ENCODE measurements at places on chromosomes 11 and 22.

DNA sequence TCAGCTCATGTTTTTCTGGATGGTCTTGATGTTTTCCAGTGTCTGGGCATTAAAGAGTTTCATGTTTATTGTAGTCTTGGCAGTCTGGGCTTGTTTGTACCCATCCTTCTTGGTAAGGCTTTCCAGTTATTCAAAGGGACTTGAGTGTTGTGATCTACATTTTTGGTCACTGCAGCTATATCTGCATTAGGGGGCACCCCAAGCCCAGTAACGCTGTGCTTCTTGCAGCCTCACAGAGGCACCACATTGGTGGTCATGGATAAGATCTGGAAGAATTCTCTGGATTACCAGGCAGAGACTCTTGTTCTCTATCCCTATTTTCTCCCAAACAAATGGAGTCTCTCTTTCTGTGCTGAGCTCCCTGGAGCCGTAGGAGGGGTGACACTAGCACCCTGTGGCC lies 451.5 kb upstream of the FAT3 start:
- DNase-seq: no peak

- no peak for DNase-seq
These were observed 30.7 kb downstream of the TIMP3 start for GRCh38 chr22:32832174-32832573.

DNA sequence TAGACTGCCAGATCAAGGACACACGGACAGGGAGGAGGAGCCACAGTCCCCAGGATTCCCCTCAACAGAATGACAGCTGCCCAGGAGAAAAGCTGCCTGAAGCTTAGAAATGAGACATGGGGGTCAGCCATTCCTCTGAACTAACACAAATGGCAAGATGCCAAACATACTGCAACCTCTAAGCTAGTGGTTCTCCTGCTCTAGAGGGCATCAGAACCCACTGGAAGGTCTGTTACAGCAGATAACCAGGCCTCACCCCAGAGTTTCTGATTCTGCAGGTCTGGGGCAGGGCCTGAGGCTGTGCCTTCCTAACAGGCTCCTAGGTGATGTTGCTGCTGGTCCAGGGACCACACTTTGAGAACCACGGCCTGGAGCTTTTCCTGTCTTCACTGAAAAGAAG lies 28.6 kb upstream of the BID start:
- no peak for DNase-seq

DNA sequence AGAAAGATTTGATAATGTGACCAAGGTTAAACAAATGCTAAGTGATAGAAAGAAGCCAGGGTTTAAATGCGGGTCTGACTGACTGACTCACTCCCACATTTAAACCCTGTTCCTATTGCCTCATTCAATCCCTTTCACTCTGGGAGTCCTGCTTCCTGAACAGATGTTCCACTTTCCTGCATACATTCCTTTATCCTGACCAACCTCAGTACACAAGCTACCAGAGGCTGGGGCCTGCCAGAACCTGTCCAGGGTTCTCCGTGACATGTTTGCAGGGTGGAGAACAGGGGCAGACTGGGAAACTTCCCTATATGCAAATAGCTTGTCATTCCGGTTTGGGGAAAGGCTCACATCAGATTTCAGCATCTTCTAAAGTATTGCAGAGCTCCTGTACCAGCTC lies 3.0 kb upstream of the ANKK1 start:
- peak; percentile 27 for DNase-seq

- no peak for DNase-seq
These were observed 9.1 kb upstream of the RAC2 start for GRCh38 chr22:37253126-37253660.

- no peak for DNase-seq
These were observed 350.8 kb downstream of the DLG2 start for GRCh38 chr11:85276332-85276731.

DNA sequence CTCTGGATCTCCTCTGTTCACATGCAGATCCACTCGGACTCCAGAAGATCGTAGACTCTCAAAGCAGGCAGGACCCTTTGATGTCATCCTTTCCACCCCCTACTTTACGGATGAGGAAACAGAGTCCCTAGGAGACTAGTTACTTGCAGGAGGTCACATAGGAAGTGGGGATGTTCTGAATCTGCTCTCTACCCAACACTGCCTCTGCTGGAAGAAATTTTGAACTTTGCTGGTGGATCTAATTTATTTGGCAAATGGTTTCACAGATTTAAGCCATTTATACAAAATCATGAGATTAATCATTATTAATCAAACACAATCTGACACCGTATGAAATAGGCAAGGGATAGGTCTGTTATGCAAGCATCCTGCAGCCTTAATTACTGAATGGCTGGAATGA lies 55.0 kb upstream of the USP47 start:
- DNase-seq: peak; percentile 18

DNA sequence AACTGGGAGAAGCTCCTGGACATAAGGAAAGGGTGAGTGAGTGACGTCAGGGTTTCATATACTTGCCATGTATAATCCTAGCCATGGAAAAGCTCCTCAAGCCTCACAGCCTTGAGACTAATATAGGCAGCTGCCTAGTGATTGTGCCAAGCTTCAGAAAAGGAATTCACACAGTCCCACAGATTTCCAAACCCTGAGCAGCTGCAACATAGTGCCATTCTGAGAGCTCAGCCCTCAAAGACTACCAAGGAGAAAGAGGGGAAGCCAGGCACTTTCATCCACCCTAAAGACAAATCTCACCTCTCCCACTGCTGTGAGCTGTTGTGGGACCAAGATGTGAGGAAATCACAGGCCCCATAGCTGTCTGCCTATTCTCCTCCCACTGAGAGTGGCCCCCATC lies 707.9 kb upstream of the ANO5 start:
- DNase-seq: no peak

DNA sequence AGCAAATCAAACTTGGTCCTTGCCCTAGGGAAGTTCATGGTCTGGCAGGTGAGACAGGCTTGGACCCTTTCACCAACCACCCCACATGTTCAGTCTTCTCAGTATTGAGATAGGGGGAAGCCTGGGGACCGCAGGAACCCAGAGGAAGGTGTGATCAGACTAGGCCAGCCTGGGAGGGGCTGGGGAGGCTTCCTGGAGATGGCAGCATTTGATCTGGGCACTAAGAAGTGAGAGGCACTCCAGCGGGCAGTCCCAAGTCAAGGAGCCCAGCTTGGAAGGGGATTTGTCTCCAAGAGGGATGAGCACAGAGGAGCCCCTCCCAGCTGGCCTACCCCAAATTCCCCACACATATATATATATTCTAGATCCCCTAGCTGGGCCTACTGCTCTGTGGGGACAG lies 5.4 kb downstream of the LRRC32 start:
- no peak for DNase-seq

GRCh38 chr22:39028281-39028680 lies 7.4 kb downstream of the APOBEC3D start:
- no peak for DNase-seq

DNA sequence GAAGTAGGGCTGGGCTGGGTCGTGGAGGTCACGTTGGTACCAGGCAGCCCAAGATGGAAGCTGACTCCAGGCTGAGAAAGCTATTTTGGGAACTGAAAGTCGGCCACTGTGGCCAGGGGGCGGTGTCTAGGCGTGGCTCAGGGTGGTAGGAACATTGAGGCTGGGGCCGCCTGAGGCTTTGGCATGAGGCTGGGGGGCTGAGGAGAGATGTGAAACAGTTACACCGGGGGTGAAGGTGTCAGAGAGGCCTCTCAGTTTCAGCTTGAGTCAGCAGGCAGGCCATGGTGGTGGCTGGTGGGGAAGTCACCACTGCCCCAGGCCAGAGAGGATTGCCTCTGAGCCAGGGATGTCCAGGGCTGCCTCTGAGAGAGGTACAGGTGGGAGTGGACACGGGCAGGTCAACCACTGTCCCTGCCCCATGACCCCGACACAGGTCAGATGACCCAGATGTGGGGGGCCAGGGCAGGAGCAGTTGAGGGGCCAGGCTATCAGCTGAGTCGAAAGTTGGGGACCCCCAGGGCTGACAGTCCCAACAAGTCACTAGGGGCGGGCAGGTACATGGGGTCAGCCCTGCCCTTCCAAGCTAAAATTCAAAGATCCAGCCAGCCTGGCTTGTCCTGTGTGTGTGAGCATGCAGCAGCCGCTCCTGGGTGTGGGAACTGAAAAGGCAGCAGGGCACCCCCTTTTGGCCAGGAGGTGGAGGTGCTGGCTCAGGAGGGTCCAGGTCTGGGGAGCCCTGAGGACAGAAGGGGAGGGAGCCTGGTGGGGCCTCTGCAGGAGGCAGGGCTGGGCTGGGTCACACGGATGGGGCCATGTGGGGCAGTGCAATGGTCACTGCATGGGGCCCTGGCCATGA lies 7.2 kb downstream of the KCNK7 start:
- DNase-seq: no peak

- peak; percentile 42 for DNase-seq
These were observed 73.5 kb downstream of the RNF169 start for GRCh38 chr11:74822170-74822569.

DNA sequence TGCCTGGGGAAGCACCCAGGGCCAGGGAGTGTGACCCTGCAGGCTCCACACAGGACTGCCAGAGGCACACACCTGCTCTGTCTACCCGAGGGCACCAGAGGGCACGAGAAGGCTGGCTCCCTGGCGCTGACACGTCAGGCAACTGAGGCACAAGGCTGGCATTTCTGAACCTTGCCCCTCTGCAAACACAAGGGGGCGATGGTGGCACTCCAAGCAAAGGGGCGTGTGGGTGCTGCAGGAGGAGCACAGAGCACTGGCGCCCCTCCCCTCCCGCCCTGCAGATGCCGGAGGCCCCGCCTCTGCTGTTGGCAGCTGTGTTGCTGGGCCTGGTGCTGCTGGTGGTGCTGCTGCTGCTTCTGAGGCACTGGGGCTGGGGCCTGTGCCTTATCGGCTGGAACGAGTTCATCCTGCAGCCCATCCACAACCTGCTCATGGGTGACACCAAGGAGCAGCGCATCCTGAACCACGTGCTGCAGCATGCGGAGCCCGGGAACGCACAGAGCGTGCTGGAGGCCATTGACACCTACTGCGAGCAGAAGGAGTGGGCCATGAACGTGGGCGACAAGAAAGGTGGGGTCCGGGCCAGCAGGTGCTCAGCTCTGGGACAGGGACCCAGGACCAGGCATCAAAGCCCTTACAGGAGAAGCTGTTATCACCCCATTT lies 20.8 kb upstream of the TXNRD2 start:
- DNase-seq: no peak

DNA sequence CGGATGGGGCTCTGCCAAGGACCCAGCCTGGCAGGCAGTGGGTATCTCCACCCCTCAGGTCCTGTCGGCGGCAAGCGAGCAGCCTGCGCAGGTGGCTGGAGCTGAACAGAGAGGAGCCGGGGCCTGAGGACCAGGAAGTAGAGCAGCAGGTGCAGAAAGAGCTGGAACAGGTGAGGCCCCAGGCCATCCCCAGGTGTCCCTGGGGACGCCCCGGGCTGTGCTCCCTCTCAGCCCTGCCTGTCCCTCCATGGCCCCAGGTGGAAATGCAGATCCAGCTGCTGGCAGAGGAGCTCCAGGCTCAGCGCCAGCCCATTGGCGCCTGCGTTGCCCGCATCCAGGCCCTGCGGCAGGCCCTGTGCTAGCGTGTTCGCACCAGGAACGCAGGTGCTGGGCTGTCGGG lies 44.0 kb downstream of the PISD start:
- DNase-seq: no peak

GRCh38 chr11:79201677-79202347 lies 239.0 kb downstream of the TENM4 start:
- DNase-seq: no peak

- DNase-seq: no peak
These were observed 13.0 kb downstream of the SCN4B start for GRCh38 chr11:118139578-118139977.

DNA sequence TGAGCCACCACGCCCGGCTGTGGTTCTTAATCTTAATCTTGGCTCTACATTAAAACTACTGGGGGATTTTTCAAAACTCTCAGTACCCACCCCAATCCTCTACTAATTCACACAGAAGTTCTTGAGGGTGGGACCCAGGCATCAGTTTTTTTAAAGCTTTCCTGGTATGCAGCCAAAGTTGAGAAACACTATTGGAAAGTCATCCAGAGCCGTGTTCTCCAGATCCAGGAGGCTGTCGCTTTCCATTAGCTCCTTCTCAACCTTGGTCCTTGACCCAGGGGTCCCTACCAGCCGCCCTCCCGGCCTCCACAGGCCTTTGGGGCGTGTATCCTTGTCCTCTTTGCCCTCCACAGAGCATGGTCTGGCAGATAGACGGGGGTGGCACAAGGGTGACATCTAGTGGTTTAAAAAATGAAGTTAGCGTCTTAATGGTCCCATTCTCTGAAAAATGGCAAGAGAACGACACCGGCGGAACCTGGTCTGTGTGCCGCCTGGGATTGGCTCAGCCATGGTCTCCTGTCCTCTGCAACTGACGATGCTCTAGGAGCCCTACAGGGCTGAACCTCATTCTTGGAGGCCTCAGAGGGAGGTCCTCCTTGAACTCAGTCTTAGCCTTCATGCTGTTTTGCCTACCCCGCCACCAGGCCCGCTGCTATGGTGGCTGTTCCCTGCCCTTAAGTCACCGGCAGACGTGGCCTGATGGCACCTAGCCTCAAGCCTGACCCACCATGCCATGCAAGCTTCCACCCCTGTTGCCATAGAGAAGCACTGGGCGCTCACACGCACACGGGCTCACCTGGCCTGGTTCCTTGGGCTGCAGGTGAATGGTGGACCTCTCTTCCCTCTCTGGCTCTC lies 152.0 kb upstream of the SYN3 start:
- peak; percentile 18 for DNase-seq

- DNase-seq: no peak
These were observed 7.1 kb downstream of the RFPL1 start for GRCh38 chr22:29445508-29445907.

- no peak for DNase-seq
These were observed 14.1 kb upstream of the KIAA0930 start for GRCh38 chr22:45254789-45255278.

DNA sequence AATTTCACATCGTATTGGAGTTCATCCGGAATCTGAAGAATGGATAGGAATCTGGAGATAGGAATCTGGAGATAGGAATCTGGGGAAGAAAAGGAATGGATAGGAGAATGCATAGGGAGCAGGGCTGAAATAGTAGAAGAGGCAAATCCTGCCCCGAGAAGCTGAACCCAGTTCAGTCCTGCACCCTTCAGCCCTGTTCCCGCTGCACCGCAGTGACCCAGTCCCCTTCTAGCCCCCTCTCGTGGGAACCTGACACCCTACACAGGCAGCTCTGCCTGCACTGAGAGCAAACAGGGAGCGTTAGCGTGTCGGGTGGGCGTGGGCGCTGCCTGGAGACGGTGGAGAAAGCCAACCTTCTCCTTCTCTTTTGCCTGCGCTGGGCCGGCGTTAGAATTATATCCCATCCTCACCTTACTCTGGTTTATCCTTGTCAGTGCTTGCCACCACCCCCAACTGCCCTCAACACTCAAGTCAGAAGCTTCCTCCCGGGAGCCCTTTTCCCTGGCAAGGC lies 1.0 kb upstream of the CCKBR start:
- DNase-seq: no peak

DNA sequence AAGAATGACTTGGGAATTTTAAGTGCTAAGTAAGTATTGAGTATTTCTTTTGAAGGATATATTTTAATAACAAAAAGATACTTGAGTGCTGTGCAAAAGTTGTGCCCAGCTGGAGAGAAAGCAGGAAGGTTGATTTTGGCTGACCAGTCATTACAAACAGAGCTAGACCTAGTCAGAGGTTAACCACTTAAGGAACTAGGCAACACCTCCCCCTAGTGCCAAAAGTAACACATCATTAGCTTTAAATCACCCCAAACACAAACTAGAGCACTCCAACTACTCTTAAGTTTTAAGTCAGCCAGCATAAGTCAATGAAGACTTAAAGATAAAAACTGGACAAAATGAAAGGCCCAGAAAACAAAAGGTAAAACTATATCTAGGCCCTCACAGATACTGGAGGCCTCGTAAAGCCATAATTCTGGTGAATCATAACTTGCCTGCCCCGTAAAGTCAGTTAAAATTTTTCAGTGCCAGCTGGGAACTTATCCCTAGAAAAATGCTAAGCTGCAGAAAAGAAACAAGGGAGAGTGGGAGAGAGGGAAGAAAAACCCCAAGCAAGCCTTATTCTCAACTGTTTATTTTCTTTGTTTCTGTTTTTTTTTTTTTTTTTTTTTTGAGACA lies 4.6 kb downstream of the TMEM9B start:
- peak; percentile 63 for DNase-seq

Data from NCI-H446 (cell line).